ENCODE measurements at places on chromosomes 12 and 14. TPM values are rescaled to one million over a fixed set of nuclear protein-coding genes. Genes with fewer than 3 reads are reported as not detected.
A peak's percentile ranks its signal among the peaks of the same experiment; 100 is the strongest.

GRCh38 chr12:42568952-42569915 is 20.3 kb downstream of the PRICKLE1 start:
- DNase-seq = peak; percentile 37

DNA sequence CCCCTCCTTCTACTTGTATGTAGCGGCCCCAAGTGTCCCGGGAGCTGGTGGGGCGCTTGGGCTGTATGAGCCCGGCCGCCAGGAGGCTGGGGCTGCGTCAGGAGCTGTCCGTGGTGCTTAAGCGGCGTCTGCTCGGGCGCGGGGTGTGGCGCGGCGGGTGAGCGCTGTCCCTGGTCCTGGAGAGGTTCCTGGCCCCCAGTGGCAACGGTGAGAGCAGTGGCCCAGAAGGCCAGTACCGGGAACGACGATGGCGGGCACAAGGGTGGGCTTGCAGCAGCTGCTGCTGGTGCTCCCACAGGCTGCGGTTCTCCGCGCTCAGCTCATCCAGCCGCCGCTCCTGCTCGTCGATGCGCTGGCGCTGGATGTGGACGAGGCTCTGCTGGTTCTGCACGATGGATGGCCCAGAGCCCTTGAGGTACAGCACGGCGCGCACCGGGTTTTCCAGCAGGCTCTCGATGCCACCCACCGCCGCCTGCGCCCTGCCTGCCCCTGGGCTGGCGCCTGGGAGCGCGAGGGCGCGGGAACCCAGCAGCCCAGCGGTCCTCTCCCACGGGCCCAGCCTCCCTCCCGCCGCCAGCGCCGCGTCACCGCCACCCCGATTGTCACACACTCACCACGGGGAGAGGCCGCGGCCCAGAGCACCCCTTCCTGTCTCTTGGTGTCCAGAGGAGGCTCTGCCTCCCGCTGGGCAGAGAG is 41.9 kb upstream of the FKBP4 start:
- peak; percentile 90 for DNase-seq

The COX8C gene
- not detected for total RNA-seq

The GPRC5D gene
- total RNA-seq = not detected

DNA sequence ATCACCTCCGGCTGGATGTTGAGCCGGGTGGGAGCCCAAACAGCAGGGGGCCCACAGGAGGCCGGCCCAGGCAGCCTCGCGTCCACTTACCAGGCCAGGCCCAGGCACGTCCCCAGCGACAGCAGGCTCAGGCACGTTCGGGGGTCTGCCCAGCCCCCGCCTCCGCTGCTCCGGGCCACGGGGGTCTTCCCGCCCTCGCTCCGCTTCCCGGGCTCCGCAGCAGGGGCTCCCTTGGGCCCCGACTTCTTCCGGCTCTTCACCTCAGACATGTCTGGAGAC is 216 bp downstream of the IKBIP start:
- no peak for DNase-seq

DNA sequence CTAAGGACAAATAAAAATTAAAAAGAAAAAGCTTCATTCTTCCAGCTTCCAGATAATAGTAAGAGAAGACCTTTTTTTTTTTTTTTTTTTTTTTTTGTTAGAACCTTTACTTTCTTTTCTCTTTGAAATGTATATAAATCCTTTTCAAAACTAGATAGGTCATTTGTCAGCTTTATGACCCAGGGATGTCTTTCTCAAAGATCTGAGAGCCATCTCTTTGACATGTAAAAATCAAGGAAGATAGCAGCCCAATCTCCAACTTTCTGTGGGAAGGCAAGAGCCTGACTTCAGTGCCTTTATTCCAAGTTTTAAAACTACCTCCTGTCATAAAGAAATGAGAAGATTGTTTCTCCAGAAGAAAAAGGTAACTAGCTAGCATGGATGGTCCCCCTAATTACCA is 203.3 kb upstream of the LRFN5 start:
- DNase-seq = no peak

- no peak for DNase-seq
These were observed 37.5 kb upstream of the KRR1 start for GRCh38 chr12:75548879-75549278.

DNA sequence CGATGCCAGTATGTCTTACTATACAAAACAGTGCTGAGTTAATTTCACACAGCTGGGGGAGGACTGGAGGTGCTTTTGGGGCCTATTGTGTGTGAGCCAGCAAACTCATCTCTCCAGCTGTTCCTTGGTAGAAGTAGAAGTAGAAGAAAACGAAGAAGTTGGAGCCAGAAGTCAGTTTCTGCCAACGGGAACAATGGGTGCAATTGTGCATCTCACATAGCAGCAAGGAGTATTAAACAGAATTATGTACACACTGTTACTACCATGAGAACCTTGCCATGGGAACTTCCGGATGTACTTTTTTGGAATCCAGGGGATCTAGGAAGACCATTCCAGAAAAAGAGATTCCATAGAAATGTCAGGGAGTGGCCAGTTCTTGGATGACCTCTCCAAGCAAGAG is 88.6 kb downstream of the VCPKMT start:
- no peak for DNase-seq

The FSCB gene
- not detected for total RNA-seq

DNA sequence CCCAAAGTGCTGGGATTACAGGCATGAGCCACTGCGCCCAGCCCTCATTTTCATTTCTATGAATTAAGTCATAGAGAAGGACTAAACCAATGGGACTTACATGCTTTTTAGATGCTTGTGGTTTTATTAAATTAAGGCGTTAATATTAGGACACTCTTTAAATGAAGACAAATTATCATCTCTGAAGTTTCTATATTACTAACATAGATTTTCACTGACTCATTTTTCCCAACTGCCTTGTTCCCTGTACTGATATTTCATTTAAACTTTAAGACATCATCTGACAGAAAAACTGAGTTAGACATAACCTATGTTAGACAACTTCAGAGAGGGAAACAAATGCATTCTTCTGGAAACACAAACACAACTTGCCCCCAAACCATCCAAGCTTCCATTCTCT is 99.8 kb downstream of the BTG1 start:
- no peak for DNase-seq

The SSPN gene
- 5.9 TPM for total RNA-seq

- DNase-seq = no peak
These were observed 152.7 kb downstream of the FOXN3 start for GRCh38 chr14:89264196-89264800.

GRCh38 chr12:19382563-19382962 is 56.7 kb upstream of the AEBP2 start:
- DNase-seq = no peak

The TUNAR gene
- not detected for total RNA-seq

GRCh38 chr14:26427097-26427496 is 170.7 kb downstream of the NOVA1 start:
- DNase-seq = no peak

The CD69 gene
- 545 TPM for total RNA-seq

DNA sequence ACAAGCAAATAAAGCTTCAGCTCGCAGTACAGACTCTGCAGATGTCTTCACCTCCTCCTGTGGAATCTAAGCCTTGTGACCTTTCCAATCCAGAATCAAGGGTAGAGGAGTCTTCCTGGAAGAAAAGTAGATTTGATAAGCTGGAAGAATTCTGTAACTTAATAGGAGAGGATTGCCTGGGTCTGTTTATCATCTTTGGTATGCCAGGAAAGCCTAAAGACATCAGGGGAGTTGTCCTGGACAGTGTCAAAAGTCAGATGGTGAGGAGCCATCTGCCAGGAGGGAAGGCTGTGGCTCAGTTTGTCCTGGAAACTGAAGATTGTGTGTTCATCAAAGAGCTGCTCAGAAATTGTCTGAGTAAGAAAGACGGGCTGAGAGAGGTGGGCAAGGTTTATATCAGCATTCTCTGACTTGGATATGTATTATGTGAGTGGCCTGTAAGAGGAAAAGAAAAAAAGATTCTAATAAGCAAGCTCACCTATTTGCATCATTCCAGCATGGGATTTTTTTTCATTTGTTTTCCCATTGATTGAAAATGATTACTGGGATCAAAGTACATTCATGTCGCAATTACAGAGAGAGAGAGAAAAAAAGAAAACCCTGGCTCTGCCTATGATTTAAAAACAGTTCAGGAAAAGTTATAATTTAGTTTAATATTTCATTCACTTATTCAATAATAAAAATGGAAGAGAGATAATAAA is 767 bp downstream of the REP15 start:
- DNase-seq = no peak

The SLC17A8 gene
- total RNA-seq = not detected

DNA sequence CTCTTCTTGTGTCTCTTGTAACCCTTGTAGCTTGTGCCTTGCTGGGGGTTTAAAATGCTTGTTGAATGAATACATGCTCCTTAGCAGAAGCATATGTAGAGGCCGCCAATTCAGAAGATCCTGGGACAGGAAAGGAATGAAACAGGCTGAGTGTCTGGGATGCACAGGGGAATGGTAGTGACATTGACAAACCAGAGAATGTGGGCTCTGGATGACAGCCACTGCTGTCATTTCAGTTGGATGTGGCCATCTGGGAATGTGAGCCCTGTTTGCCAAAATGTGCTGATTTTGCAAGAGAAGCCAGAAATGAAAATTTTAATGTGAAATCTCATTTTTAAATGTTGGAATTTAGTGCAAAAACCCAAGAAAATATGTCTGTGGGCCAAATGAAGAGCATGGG is 136.8 kb downstream of the DACT1 start:
- DNase-seq = no peak

The IFNG-AS1 gene
- 0.27 TPM for total RNA-seq

GRCh38 chr12:65313719-65314317 is 35.3 kb downstream of the MSRB3 start:
- peak; percentile 55 for DNase-seq

DNA sequence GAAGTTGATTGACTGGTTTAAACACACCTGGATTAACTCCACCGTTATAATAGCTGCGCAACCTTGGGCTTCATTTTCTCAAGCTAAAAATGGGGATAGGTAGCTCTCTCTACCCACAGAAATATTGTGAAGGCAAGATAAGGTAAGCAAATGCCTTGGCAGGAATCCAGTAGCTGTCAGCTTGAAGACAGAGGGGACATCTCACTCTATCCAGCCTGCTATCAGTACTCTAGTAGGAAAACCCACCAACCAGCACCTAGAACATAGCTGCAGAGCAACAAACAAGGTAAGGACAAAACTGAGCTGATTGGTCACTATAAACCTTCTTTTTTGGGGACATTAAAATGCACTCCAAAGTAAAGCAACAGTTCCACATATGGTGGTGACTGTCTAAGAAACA is 7.7 kb downstream of the CSRP2 start:
- DNase-seq = no peak

The RPL6 gene
- 633 TPM for total RNA-seq

The OR4L1 gene
- total RNA-seq = not detected

DNA sequence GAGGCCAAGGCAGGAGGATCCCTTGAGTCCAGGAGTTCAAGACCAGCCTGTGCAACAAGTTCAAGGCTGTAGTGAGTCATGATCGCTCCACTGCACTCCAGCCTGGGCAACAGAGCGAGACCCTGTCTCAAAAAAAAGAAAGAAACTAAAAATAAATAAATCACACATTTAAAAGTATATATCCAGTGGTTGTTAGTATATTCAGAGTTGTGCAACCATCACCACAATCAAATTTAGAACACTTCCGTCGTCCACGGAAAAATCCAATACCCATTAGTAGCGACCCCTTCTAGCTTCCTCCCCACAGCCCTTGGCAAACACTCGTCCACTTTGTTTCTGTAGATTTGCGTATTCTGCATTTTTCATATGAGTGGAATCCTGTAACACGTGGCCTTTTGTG is 44.7 kb upstream of the EML1 start:
- no peak for DNase-seq

- no peak for DNase-seq
These were observed at the start of gene KLRK1 for GRCh38 chr12:10389904-10390303. TSS of gene KLRK1 (minus strand) at chr12:10390041. CDS start at chr12:10388810, 1,231 bp downstream.

DNA sequence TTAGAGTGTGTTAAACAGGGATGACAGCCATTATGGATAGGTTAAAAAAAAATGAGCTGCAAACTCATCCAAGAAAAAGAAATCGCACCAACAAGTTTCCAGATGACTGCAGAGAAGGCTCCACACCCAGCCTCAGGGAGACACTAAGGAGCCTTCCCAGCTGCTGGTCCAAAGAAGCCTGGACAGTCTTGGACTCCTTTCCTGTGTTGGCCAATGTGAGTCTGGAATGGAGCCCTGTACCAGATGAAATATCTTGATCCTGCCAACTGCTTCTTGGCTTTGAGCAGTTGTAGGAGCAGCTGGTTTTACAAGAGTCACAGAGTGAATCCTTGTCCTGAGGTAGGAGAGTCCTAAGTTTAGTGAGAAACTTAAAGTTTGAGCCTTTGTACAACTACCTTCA is 44.5 kb downstream of the SLC38A1 start:
- no peak for DNase-seq

DNA sequence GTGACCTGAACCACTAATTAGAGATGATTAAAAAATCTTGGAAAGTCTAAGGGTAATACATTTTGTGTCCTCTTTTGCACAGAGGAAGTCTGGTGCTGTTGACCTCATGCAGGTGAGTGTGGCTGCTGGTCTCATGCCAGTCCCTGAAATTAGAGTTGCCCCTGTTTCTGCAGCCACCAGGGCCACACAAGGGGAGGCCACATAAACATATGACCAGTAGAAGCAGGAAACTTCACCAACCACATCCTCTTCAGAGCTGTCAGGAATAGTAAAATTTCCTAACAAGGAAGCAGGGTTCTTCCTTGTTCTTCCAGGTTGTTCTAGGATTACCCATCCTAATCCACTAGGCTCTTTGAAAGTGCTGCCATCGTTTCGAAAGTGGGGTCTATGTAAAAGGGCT is 28.3 kb downstream of the PSMA6 start:
- no peak for DNase-seq

- no peak for DNase-seq
These were observed 100.5 kb upstream of the SSTR1 start for GRCh38 chr14:38107216-38107631.

DNA sequence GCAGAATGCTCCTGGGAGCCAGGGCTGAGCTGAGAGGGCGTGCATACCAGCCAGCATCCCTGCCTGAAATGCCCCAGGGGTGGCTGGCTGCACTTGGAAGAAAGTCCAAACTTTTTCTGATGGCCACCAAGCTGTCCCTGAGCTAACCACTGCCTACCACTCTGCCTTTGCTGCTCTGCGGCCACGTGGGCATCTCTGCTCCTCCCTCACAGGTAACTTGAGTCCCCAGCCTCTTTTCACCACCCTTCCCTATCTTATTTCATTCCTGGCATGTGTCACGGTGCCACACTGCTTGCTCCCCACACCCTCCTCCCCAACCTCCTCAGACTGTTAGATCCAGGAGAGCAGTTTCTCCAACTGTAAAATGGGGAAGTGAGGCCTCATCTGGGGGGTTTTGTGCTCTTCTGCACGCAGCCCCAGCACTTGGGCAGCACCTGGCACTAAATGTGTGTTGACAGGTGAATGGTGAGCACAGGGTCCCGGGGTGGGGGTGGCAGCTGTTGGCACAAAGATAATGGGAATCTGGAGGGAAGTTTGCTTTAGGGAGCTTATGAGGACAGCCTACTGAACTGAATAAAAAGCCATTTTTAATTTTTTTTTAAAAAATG is 113.0 kb downstream of the GLT1D1 start:
- DNase-seq = no peak

DNA sequence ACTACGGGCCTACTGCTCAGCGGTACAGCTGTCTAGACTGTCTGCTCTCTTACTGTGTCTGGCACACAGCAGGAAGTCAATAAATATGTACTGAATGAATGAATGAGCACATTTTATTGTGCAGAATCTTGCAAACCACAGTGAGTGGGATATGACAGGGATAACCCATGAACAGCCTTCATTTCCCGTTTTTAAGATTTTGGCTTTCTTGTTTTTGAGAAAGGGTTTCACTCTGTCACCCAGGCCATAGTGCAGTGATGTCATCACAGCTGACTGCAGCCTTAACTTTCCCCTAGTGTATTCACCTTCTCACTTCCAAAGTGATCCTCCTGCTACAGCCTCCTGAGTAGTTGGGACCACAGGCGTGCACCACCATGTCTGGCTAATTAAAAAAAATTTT is 203.1 kb downstream of the AEBP2 start:
- no peak for DNase-seq

The TAS2R30 gene
- total RNA-seq = 7.8 TPM

The LPAR5 gene
- 3.8 TPM for total RNA-seq
